OCI-LY7 (cell line): ENCODE measurements at places on chromosomes 2 and 18.
A peak's percentile ranks its signal among the peaks of the same experiment; 100 is the strongest.

- no peak for DNase-seq
Observed at GRCh38 chr18:37383036-37383785, 182.4 kb downstream of the CELF4 start.

DNA sequence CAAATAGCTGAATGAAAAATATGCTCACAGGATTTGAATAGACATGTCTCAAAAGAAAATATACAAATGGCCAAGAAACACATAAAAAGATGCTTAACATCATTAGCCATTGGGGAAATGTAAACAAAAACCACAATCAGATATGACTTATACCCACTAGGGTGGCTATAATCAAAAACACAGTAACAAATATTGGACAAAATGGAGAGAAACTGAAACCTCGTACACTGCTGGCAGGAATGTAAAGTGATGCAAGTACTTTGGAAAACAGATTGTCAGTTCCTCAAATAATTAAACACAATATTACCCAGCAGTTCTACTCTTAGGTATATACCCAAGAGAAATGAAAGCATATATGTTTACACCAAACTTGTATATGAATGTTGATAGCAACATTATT lies 213.0 kb downstream of the PHLPP1 start:
- DNase-seq, result no peak

DNA sequence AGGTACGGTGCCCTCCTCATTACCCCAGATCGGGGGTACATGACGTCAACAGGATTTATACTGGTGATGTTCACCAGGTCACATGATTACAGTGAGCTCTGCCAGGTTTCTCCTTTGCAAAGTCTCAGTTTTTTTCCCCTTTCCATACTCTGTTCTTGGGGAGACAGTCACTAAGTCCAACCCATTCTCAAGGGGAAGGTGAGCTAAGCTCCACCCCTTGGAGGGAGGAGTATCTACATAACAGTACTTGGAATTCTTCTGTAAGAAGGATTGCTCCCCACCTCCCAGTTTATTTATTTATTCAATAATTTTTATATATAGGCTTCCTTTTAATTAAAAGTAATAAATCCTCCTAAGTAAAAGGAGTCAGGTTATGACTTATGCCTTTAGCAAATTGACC lies 34.1 kb upstream of the SOS1 start:
- no peak for DNase-seq

DNA sequence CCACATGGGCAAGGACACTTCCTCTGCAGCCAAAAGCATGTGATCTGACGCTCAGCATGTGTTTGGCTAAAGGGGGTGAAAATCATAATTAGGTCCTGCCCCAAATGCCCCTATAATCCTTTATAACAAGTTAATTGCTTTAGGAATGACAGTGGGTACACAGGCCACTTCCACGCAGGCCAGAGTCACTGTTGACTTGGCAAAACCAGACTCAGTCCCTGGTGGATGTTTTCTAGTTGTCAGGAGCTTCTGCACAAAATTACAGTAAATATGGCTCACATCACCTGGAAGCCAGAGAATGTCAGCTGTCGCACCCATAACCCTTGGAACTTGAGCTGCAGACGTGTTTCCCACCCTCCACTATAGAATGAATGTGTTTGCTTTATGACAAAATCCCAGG lies 13.3 kb upstream of the PXDN start:
- DNase-seq, result no peak

- DNase-seq, result no peak
Observed at GRCh38 chr2:217942731-217943335, 60.0 kb downstream of the TNS1 start.

DNA sequence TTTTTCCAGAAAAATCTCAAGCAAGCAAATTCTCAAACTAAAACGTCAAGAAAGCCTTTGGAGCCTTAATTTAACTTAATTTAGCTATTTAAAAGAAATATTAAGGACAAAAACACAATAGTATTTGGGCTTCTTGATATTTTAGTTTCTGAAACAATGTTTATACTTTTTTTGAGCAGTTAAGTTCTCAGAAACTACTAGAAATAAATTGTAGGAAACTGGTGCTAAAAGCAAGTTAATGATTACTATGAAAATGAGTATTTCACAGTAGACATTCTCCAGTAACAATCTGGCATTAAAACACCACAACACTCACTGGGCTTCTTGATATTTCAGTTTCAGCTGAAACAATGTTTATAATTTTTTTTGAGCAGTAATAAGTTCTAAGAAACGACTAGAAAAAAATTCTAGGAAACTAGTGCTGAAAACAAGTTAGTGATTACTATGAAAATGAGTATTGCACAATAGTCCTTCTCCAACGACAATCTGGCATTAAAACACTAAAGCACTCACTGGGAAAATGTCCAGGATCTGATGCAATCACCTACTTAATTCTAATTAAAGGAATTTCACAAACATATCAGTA lies 45.1 kb downstream of the TRAK2 start:
- DNase-seq, result no peak

- DNase-seq, result no peak
Observed at GRCh38 chr18:12652861-12653401, 5.0 kb downstream of the SPIRE1 start.

DNA sequence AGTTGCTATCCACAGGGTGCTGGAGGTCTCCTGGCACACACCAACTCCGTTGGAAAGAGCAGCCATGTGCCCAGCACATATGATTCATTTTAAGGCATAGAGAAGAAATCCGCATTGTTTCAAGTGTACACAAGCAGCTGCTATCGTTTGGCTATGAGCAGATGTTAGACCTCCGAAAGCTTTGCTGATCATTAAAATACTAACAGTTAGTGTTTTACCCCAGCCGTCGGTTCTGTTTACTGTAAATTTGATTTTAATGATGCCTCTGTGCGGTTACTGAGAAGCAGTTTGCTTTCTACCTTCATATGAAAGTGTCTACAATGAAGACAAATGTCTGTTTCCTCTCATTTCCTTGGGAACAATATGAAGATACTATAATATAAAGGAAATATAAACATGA lies 154.9 kb downstream of the PTGR3 start:
- no peak for DNase-seq

DNA sequence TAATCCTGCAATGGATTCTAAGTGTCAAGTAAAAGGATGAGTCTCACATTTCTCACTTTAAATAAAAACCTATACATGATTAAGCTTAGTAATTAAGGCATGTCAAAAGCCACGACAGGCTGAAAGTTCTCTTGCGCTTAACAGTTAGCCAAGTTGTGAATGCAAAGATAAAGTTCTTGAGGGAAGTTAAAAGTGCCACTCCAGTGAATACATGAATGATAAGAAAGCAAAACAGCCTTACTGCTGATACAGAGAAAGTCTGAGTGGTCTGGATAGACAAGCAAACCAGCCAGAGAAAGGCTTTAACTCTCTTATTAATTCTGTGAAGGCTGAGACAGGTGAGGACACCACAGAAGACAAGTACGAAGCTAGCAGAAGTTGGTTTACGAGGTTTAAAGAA lies 12.7 kb downstream of the THOC1 start:
- DNase-seq, result no peak

DNA sequence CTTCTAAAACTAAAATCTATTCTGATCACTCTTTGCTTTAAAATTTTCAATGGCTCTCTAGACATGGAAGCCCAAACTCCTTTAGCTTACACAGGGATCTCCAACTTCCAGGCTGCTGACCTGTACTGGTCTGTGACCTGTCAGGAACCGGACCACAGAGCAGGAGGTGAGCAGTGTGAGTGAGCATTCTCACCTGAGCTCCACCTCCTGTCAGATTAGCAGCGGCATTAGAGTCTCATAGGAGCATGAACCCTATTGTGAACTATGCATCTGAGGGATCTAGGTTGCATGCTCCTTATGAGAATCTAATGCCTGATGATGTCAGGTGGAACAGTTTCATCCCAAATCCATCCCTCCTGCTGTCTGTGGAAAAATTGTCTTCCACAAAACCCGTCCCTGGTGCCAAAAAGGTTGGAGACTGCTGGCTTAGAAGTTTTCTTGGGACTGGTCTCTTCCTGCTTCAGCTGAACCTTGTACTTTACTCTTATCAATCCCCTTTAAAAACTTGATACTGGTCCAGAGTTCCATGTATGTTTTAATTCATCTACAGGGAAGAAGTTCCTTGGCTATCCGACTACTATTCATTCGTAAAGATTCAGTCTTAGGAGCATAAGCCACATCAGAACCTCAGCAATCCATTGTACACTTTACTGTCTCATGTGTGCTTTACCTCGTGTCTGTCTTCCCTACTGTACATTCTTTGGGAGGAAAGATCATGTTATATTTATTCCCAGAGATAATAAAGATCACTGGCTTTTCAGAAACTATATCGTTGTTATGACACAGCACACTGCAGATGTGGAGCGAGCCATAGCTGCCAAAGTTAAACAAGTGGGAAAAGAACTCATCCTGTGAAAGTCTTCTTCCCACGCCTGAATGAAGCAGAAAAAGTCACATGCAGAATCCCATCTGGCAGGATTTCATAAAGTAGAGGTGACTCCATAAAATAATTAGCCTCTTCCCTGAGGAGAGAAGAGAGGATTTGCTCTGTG lies 183.8 kb downstream of the LRATD1 start:
- no peak for DNase-seq

DNA sequence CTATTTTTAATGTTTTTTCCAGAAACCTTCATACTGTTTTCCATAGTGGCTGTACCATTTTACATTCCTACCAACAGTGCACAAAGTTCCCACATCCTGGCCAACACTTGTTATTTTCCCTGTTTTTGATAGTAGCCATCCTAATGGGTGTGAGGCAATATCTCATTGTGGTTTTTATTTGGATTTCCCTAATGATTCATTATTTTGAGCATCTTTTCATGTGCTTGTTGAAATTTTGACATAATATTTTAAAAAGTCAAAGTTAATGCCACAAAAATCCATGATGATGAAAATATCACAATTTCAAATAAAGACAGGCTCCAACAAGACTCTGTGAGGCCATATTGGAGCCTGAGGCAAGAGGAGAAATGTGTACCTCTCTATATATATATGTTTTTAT lies 50.2 kb downstream of the VWA3B start:
- no peak for DNase-seq

- no peak for DNase-seq
Observed at GRCh38 chr2:20198001-20198400, 26.9 kb downstream of the SDC1 start.

- no peak for DNase-seq
Observed at GRCh38 chr2:45337481-45337880, 273.6 kb downstream of the SRBD1 start.

- DNase-seq, result no peak
Observed at GRCh38 chr2:241509155-241509784, 886 bp upstream of the STK25 start.

GRCh38 chr2:241728000-241728399 lies 6.4 kb upstream of the D2HGDH start:
- DNase-seq, result no peak

DNA sequence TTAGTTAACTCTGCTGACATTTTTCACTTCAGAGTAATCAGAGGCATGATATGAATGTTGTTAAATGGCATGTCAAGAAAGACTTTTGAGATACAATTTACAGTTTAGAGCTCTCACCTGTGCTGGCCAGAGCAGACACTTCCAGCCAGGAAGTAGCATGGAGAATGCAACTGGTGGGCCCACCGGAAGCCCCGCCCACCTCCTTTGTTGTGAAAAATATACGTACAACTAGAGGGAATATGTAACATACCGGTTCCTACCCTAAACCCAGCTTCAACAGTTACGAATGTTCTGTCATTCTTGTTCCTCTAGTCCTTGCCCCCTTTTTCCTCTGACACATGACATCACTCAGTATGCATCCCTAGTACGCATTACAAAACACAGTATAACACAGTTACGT lies 70.2 kb upstream of the ITM2C start:
- no peak for DNase-seq

- no peak for DNase-seq
Observed at GRCh38 chr2:233999182-233999581, 51.3 kb upstream of the SPP2 start.

DNA sequence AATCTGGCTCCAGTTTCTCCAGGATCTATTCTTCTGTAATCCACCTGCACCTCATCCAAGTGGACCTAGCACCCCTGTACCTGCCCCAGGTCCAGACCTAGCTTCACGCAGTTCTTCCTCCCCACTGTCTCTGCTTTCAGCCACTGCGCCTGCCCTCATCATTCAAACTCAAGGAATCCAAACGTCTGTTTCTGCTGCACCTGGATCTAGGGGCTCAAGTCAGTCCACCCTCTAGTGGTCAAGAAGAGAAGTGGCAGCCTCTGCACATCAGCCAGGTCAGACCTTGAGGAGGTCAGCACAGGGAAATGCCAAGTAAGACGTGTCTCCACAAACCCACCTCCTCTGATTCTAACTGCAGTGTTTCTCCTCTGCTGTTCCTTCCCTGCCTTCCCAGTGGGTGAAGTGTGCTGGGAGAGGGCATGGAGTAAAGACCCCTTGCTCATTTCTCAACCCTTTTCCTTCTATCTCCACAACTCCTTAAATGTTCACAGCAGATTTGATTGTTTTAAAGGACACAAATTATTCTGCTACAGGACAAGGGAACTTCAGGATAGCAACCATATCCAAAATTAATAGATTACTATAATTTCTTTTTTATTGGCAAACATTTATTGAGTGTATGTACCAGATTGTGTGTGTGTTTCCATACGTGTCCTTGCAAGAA lies 8.6 kb upstream of the RNF152 start:
- DNase-seq, result peak; percentile 32

- no peak for DNase-seq
Observed at GRCh38 chr2:182895169-182895568, 28.7 kb upstream of the FRZB start.

- no peak for DNase-seq
Observed at GRCh38 chr2:25817630-25818029, 60.7 kb downstream of the ASXL2 start.

DNA sequence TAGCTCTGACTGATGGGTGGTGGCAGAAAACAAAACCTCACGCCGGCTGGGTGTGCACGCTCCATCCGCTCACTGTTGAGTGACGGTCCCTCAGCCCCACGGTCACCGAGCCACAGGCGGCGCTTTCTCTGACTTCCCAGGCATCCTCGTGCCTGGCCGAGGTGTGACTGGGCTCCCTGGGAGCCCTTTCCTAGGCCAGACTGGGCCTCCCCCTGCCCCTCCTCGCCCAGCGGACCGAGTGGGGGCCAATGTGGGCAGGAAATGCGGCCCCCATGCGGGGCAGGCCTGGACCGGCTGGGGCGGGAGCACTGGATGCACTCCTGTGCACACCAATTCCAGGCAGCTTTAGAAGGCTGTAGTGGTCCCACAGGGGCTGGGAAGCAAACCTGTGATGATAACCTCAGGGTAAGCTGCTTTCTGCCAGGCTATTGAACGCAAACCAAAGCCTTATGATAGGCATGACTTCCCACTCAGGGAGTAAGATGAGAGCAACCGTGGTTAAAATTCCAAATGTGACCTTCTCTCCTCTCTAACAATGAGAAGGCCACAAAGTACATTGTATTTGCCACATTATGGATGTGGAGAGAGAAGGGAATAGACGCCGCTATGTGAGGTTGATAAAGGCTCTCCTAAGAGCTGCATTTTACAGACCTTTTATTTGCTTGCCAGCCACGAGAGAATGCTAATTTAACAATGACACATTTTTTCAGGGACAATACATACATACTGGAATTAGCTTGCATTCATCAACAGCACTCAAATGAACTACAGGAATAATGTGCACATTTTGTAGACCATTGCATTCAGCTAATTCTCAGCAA lies 83.9 kb upstream of the PGAP1 start:
- no peak for DNase-seq
